ENCODE measurements at places on chromosomes 12 and 14.

DNA sequence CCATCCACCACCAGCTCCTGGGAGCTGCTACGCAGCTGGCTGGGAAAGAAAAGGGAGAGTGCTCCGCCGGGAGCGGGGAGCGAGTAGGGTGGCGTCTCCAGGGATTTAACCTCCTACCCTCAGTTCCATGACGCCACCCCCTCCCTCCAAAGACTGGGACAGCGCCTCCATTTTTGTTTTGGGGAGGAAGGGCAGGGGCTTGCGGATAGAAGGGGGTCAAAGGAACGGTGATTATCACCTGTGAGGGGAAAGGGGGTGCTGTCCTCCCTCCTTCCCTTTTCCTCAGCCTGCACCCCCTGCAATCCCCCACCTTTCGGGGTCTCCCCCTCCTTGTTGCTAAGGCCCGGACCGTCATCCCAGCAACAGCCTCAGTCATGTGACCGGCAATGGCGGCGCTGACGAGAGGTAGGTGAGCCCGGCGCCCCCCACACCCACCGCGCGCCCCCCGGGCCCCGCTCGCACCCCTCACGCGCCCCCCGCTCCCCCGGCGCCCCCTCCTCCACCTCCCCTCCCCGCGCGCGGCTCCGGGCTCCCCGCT lies at the start of gene DTX3:
TSS of gene DTX3 (plus strand) at position 371 of the 538 bp plus-strand sequence. CDS start 1,694 bp downstream, outside the sequence.
- no peak for DNase-seq
- peak within 1 kb of the TSS; percentile 78 for H3K4me3 ChIP-seq
- no peaks in the 10 kb centered on the region for H3K27me3 ChIP-seq
- no peaks in the 10 kb centered on the region for H3K4me1 ChIP-seq

DNA sequence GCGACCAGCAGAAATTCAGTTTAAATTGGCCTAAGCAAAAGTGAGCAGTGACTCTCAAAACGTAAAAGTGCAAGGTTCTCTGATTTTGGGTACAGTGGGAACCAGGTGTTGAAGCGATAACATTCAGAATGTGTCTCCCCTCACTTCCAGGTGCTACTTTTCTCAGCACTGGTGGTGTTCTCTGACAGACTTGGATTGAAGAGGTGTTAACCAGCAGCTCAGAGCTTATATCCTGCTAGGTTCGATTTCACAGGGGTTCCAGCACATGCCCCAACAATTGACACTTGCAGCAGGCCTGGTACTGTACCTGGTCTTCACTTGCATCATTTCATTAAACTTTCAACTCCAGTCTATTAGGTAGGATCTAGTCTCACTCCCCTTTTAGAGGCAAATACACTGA lies 680.2 kb downstream of the VRK1 start:
- no peaks in the 10 kb centered on the region for H3K36me3 ChIP-seq
- H3K27me3 ChIP-seq = no peaks in the 10 kb centered on the region
- DNase-seq = no peak
- no peaks in the 10 kb centered on the region for H3K4me1 ChIP-seq

GRCh38 chr14:55404173-55404854 lies 7.3 kb downstream of the ATG14 start:
- no peak overlapping the region for H3K4me3 ChIP-seq
- no peaks in the 10 kb centered on the region for H3K27me3 ChIP-seq
- peak overlapping the region; percentile 53 for H3K27ac ChIP-seq
- peaks cover 61% of the 10 kb centered on the region for H3K4me1 ChIP-seq
- H3K36me3 ChIP-seq = no peaks in the 10 kb centered on the region

DNA sequence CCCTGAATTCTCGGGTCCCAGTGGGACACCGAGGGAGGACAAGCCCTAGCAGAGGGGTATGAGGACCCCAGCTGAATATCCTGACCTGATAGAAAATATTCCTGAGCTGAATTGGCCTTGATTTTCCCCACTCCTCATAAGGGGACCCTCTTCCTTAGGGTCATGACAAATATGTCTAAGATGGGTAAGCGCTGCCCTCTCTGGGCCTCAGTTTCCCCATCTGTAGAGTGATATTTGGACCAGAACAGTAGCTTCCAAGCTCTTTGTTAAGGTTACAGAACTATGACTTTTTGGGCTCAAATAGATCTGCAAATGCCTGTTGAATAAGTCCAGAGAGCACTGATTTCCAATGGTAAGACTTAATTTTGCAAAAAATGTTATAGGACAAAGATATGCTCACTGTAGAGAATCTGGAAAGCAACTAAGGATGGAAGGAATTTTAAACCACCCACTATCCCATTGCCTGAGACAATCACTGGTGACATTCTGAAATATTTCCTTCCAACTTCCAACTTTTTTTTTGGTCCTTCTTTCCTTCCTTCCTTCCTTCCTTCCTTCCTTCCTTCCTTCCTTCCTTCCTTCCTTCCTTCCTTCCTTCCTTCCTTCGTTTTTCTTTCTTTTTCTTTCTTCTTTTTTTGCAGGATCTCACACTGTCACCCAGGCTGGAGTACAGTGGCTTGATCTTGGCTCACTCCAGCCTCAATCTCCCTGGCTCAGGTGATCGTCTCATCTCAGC lies 32.0 kb downstream of the MYL2 start:
- no peak for DNase-seq
- no peak overlapping the region for H3K27ac ChIP-seq
- peak overlapping the region; percentile 69 for H3K4me3 ChIP-seq
- no peaks in the 10 kb centered on the region for H3K27me3 ChIP-seq

DNA sequence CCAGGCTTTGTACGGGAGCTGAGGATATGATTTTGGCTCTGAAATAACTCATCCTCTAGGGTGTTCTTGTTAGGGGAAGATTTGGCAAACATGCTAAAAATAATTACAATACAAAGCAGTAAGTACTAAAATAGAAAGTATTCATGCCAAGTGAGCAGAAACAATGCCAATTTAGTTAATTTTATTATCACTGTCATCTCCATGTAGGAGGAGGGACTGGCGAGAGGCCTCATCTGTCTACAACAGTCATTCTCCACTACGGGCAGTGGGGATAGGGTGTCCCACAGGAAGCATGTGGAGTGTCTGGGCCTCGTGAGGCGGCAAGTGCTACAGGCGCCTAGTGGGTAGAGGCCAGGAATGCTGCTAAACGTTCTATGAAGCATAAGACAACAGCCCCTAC lies 3.3 kb downstream of the ISM2 start:
- H3K4me1 ChIP-seq = peaks cover 18% of the 10 kb centered on the region
- no peaks in the 10 kb centered on the region for H3K27me3 ChIP-seq
- DNase-seq = no peak
- no peak overlapping the region for H3K27ac ChIP-seq

GRCh38 chr12:14264778-14265177 lies 100.7 kb upstream of the ATF7IP start:
- no peaks in the 10 kb centered on the region for H3K36me3 ChIP-seq
- no peak for DNase-seq
- peaks cover 14% of the 10 kb centered on the region for H3K4me1 ChIP-seq
- H3K27me3 ChIP-seq = no peaks in the 10 kb centered on the region
- H3K4me3 ChIP-seq = no peak overlapping the region

DNA sequence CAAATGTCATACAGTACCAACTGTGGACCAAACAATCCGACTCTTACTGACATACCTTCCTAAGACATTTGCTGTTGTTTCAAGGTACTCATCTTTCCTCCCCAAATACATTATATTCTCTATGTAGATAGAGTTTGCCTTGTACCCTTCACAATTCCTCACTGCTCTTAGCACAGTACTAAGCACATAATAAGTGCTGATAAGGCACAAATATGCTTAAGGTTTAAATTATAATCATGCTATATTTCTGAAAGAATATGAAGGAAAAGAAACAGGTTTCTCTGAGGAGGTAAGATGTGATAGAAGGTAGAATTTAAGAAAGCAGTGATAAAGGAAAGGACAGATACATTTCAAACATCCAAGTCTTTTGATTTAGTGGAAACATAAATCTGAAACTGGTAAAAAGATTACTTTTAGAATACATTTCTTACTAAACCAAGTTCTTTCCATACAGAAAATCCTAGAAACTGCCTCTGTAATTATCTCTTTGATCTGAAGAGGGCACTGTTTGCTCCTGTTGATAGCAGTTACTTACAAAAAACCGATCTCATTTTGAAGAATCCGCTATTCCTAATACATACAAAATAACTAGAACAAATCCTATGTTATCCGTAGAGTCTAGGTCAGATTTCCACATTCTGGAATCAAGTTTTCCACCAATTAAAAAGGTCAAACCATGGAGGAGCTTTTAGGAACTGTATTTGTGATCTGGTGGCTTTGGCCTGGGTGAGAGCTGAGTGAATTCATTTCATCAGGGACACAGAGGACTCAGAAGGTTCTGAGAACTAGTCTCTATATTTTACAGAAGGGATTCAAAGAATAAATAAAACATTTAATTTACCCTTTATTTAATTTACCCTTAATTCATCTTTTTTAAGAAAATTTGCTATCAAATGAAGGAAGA lies 311.9 kb downstream of the DAD1 start:
- DNase-seq = no peak
- no peak overlapping the region for H3K27ac ChIP-seq
- H3K4me3 ChIP-seq = no peak overlapping the region
- no peaks in the 10 kb centered on the region for H3K36me3 ChIP-seq
- H3K4me1 ChIP-seq = no peaks in the 10 kb centered on the region
- no peaks in the 10 kb centered on the region for H3K27me3 ChIP-seq

GRCh38 chr14:55731881-55732498 lies 152.0 kb downstream of the KTN1 start:
- no peaks in the 10 kb centered on the region for H3K36me3 ChIP-seq
- no peak overlapping the region for H3K27ac ChIP-seq
- H3K4me3 ChIP-seq = no peak overlapping the region
- no peaks in the 10 kb centered on the region for H3K27me3 ChIP-seq
- no peaks in the 10 kb centered on the region for H3K4me1 ChIP-seq
- no peak for DNase-seq

- no peak for DNase-seq
- no peaks in the 10 kb centered on the region for H3K36me3 ChIP-seq
- no peak overlapping the region for H3K4me3 ChIP-seq
- peaks cover 21% of the 10 kb centered on the region for H3K4me1 ChIP-seq
- H3K27ac ChIP-seq = peak overlapping the region; percentile 73
Measured at GRCh38 chr12:26238341-26239121, 43.2 kb downstream of the SSPN start.

DNA sequence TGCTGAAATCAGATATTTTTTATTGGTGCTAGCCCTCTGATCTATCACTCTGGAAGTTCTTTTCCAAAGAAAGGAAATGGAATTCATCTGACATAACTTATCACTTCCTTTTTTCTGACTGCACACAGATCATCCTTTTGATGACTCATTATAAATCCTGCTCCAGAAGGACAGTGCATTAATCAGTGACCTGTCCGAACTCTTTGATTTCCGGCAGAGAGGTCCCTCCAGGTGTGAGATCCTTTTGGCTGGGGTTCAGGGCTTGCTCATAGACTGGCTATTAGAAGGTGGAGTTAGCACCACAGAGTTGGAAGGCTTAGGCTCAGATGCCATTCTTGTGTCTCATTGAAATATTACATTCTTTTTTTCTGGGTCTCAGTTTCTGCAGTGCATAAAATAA lies 328.2 kb downstream of the ZFP36L1 start:
- H3K4me3 ChIP-seq = no peak overlapping the region
- H3K4me1 ChIP-seq = peaks cover 28% of the 10 kb centered on the region
- H3K27me3 ChIP-seq = no peaks in the 10 kb centered on the region
- no peak overlapping the region for H3K27ac ChIP-seq
- no peaks in the 10 kb centered on the region for H3K36me3 ChIP-seq
- DNase-seq = no peak

All from thoracic aorta (tissue), 2 donors.